ENCODE measurements at places on chromosomes 4 and X.

DNA sequence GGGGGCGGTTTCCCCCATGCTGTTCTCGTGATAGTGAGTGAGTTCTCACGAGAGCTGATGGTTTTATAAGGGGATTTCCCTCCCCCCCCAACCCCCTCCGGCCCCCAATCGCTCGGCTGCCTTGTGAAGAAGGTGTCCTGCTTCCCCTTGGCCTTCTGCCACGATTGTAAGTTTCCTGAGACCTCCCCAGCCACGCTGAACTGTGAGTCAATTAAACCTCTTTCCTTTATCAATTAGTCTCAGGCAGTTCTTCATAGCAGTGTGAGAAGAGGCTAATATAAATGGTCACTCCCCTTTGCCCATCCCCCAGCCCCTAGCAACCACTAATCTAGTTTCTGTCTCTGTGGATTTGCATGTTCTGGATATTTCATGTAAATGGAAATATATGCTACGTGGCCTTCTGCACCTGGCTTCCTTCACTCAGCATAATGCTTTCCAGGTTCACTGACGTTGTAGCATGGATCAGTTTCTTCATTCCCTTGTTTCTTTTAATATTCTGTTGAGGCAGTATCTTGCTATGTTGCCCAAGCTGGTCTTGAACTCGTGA is 16.4 kb downstream of the GPR143 start:
- no peak for DNase-seq

DNA sequence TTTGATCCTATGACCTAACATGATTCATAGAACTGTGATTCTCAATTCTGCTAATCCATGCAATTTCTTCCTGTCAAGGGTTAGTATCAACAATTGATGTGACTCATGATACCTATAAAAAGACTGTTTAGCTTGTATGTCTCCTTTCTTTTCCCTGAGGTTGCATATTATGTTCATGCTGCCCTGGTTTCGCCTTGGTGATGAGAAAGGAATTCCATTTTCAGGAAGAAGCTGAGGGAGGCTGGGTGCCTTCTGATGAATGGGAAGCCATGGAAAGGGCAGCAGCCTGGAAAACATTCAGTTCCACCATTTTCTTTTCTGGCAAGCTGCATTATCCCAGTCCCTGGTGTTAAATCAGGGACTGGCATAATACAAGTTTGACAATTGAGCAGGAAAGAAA is 976.5 kb downstream of the RPA4 start:
- no peak for DNase-seq

- no peak for DNase-seq
These were observed 254.7 kb upstream of the AR start for GRCh38 chrX:67289055-67289499.

- DNase-seq: no peak
These were observed 68.2 kb upstream of the MAML3 start for GRCh38 chr4:140222171-140222570.

GRCh38 chr4:90122355-90122748 is 4.8 kb upstream of the CCSER1 start:
- DNase-seq: no peak

GRCh38 chr4:112379306-112379705 is 82.1 kb downstream of the ALPK1 start:
- DNase-seq: no peak

DNA sequence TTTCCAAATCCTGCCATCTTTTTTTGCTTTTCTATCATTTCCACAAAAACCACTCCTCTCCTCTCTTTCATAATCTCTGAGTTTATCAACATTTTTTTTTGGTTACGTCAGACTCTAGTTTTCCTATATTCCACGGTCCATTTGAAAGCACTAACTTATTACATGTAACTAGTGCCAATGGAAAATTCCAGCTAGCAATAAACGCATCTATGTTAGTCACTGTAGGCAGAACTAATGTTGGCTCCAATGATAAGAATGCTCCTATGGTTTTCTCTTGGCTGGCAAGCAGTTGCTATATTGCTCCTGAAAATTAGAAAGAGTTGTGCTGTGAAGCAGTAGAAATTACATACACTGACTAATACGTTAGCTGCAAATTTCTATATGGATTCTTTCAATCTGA is 634.6 kb upstream of the FTHL17 start:
- DNase-seq: no peak

GRCh38 chr4:183300070-183300469 is 20.0 kb downstream of the CLDN22 start:
- DNase-seq: no peak

- DNase-seq: no peak
These were observed 1358.4 kb upstream of the ADGRL3 start for GRCh38 chr4:59841698-59842097.

GRCh38 chrX:10011991-10012390 is 44.8 kb downstream of the CLDN34 start:
- DNase-seq: no peak

GRCh38 chrX:9038244-9038643 is 4.3 kb upstream of the FAM9B start:
- DNase-seq: no peak

GRCh38 chr4:25687773-25688172 is 32.1 kb downstream of the SLC34A2 start:
- DNase-seq: no peak

- DNase-seq: no peak
These were observed 47.7 kb downstream of the SPRY1 start for GRCh38 chr4:123444290-123444731.

GRCh38 chr4:132125131-132125530 is 1024.0 kb upstream of the PCDH10 start:
- no peak for DNase-seq

GRCh38 chr4:138188406-138189084 is 53.6 kb downstream of the SLC7A11 start:
- DNase-seq: no peak

DNA sequence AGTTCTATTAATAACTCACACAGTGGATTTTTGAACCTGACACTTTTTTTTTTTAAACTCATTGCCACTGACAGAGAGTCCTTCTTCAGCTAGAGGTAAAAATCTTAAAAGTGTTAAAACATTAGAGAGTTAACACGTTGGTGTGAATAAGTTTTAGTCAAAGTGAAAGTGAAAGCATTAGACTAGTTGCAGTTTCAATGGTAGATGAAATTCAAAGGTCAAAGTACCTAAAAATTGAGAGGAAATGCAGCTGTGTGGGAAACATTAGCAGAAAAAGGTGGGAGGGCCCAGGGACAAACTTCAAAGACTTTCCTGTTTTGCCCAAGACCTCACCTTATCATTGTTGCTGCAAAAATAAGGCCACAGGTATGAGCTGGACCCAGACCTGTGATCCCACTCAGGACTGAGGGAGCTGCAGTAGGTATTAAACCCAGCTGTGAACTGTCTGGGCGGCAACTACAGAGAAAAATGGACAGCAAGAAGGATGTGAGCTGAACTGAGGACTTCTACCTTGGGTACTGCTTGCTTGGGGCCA is 17.6 kb upstream of the GABRA4 start:
- no peak for DNase-seq
